Activated CD4-positive, alpha-beta T cell treated with anti-CD3 and anti-CD28 coated beads, Interleukin-2, Interleukin-6, amounts not matched to agents 100 ng/mL and 50 ng/mL, durations not matched to agents 16 hours and 8 hours (primary cell): ENCODE measurements at places on chromosomes 2 and 18.
A peak's percentile ranks its signal among the peaks of the same experiment; 100 is the strongest.

GRCh38 chr2:159227467-159227866, 59.0 kb downstream of the WDSUB1 start:
- DNase-seq, result no peak

GRCh38 chr2:15763106-15763821, 171.6 kb downstream of the DDX1 start:
- no peak for DNase-seq

DNA sequence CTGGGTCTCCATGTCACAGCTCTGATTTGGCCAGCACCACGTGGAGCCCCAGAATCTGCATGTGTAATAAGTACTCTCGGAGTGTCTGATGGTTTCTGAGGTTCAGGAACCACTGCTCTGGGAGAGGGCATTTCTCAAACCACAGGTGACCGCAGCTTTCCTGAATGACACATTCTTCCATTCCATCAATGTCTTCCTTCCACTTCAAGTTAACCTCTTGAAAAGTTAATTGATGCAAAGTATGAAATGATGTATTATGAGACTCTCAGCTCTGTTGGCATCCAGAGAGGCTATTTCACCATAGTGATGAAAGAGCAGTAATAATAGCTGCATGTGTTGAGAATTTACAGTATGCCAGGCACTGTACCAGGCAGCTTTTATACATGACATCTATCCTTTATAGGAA, 61.3 kb upstream of the CRIM1 start:
- peak; percentile 46 for DNase-seq

- peak; percentile 22 for DNase-seq
These were observed 118.0 kb upstream of the MSTN start for GRCh38 chr2:190180313-190181122.

GRCh38 chr2:127347734-127348392, 39.9 kb downstream of the MAP3K2 start:
- DNase-seq, result no peak

- no peak for DNase-seq
These were observed 107.4 kb upstream of the LRRTM4 start for GRCh38 chr2:77629539-77629938.

GRCh38 chr2:46471-47345, at the start of gene FAM110C:
Gene FAM110C (minus strand): TSS chr2:46505. CDS start chr2:46385, 120 bp downstream.
- DNase-seq, result peak; percentile 27

- DNase-seq, result no peak
These were observed 40.0 kb downstream of the BCL2L11 start for GRCh38 chr2:111160758-111161157.

- DNase-seq, result peak; percentile 30
These were observed 931.7 kb upstream of the CELF4 start for GRCh38 chr18:38497266-38497665.

GRCh38 chr2:118987886-118988285, 45.9 kb downstream of the MARCO start:
- DNase-seq, result no peak

GRCh38 chr2:150327564-150328489, 159.6 kb downstream of the RND3 start:
- DNase-seq, result no peak

GRCh38 chr2:82428251-82428650, 2030.8 kb downstream of the SUCLG1 start:
- DNase-seq, result no peak

DNA sequence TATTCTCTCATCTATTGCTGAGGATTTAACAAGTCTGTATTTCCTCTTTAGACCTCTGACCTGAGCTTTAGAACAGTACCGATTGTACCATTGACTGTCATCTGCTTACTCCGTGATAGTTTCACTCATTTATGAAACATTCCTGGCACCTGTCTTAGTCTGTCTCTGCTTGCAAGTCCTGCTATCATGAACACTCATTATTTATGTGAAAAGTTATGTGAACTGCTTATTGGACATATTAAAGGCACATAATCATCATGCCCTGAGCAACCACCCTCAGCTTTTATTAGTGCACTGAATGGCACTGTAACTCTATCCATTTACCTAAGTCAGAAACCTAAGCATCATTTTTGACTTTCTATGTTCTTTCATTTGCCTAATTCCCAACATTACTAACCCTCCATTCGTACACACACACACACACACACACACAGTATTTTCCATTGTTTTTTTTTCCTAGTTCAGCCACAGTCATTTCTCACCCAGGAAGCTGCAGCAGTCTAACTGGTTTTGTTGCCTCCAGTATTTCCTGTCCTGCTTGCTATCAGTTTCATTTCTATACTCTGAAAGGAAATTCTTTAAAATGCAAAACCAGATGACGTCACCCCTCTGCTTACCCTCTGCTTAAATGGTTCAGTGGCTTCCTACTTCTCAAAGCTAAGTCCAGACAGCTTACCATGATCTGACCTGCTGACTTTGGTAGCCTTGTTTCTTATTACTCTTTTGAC, 146.1 kb downstream of the HAUS1 start:
- DNase-seq, result peak; percentile 86

DNA sequence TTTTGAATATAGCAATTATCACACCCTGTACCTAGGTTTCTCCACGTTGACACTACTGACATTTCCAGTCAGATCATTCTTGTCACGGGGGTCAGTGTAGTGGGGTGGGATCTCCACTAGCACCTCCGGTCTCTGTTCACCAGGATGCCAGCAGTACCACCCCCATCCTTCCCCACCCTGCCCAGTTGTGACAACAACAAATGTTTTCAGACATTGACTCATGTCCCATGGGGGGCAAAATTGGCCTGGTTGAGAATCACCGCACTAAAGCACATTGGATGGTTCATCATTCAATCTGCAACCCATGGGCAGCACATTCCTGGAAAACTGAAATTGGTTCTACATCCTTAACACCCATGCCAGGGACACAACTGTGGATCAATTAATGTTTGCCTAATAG, 32.3 kb downstream of the FEZ2 start:
- DNase-seq, result no peak

DNA sequence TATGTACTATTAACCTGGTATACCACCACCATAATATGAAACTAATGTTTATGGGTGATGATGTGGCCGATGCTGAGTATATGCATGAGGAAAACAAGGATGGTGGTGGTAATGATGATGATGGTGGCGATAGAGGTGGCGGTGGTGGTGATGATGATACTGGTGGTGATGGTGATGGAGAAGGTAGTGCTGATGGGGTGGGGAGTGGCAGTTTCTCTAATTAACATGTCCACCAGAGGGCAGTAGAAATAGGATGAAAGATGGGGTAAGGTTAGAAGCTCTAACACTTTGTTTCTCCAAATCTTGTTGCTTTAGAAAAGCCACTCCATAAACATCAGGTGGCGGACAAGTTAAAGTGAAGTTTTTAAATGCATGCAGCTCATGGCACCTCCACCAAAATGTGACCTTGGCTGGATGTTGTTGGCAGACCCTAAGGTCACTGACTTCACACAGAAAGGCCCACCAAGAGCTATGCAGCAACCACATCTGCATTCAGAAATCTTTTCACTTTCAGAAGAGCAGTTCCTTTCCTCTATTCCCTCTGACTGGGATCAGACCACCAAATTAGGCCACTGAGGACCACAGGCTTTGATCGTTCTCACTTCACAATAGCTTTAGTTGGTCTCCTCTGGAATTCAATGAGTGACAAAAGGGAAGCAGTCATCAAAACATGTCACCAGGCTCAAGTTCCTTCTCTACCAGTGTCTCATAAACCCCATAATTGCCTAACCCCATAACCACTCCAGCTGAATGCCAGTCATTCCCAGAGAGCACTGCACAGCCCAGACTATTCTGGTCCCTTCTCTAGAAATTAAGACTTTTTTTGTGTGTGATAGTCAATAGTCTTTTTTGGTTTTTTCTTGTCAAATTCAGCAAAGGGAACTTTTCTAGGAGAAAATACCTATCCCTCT, 7.5 kb upstream of the BCL11A start:
- peak; percentile 57 for DNase-seq

GRCh38 chr18:5198311-5198710, 1.3 kb upstream of the AKAIN1 start:
- no peak for DNase-seq

GRCh38 chr2:96353032-96353561, 17.5 kb downstream of the NCAPH start:
- no peak for DNase-seq

GRCh38 chr18:45255197-45255890, 359.9 kb upstream of the SLC14A2 start:
- no peak for DNase-seq

DNA sequence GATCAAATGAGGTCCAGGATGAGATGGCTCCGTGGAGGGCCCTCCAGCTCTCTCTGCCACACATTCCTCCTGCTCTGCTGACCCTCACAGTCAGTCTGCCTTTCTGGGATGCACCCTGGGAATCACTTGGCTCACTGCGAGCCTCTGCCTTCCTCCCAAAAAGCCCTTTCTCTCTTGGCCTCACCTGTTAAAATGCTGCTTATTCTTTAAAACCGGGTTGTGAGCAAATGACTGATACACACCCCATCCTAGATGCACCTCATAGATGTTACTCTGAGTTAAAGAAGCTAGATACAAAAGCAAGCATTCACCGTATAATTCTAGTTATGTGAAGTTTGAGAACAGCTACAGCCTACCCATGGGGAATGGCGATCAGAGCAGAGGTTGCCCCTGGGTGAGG, 167.7 kb upstream of the MYCN start:
- DNase-seq, result no peak

DNA sequence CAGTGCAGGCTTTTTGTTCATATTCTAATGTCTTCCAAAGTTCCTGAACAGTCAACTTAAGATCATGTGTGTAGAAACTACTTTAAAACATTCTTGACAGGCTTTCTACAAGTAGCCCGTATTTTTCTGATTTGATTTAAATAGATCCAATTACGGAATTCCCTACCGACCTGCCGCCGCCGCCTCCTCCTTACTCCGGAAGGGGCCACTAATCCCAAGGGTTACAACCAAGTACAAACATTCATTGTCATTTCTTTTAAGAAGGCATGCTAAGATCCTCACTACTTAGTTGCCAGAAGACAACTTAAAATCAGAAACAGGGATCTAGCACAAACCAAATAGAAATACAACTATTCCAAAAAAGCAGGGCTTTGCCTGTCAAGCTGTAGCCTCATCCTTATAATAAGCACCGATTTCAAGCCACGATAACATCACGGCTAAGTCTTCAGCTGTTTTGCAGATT, 784 bp downstream of the WDR33 start:
- no peak for DNase-seq

DNA sequence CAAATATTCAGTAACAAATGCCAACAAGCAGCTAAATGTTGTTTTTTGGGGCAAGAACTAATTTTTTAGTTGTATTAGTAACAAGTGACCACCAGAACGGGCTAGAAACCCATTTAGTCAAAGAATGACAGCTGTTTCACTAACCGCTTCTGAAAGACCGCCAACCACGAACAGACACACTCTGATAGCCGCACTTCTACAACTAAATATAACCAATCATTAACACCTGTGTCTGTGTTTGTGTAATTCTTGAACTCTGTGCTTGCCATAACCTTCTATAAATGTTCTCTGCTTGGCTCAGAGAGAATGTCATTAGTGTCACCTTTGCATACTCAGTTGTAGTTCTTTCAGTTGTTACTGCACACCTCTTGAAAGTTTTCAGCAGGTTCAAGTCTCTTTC, 526.3 kb upstream of the LRRTM1 start:
- no peak for DNase-seq

DNA sequence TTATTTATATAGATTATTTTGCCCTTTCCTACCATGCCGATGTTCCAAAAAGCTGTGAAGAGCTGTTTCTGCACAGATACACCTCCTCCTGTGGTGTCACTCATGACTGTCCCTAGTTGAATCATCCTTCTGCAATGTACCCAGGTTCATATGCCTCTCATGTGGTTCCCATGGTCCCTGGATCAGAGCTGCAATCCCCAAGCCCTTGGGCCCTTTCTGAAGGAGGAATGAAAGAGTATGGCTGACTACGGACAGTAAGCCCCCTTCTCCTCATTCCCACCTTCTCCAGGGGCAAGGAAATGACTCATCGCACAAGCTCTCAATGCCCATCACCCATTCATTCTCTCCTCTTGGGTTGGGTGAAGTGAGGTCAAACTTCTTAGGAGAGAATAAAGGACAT, 63.9 kb upstream of the ACVR1 start:
- no peak for DNase-seq

- DNase-seq, result no peak
These were observed 42.6 kb upstream of the MAP3K20 start for GRCh38 chr2:173033084-173033483.

DNA sequence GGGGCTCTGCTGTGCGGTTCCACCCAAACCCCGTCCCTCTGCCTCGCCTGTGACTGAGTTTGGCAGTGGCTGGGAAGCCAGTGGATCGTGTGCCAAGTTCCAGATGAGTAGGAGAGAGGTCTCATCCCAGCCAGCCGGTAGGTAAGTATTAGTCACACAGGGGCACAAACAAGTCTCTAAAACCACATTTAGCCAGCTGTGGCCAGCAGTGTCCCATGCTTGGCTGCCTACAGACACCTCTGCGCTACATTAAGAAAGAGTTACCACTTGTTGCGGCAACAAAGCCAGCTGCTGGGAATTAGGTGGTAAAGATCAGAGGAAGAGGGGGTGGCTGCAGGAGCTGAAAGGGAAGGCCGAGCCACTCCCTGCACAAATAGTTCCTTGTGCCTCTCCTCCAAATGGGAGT, 81.2 kb downstream of the GATA6 start:
- no peak for DNase-seq

DNA sequence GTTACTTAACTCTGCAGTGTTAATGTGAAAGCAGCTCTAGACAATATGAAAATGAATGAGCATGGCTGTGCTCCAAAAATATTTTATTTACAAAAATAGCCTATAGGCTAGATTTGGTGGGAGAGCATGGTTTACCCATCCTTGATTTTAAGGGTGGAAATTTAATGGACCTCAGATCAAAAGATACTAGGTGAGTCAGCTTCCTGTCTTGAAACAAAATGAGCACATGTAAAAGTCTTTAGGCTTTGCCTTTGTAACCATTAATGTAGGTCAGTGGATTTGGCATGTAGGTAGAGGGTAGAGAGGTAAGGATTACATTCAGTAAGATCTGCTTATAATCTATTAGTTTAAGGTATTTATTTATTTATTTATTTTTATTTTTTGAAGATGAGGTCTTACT, 72.7 kb downstream of the GREB1L start:
- DNase-seq, result no peak

- DNase-seq, result no peak
These were observed 108.9 kb downstream of the SATB2 start for GRCh38 chr2:199348871-199349270.

- no peak for DNase-seq
These were observed 103.6 kb downstream of the TRIP12 start for GRCh38 chr2:229818230-229818629.

DNA sequence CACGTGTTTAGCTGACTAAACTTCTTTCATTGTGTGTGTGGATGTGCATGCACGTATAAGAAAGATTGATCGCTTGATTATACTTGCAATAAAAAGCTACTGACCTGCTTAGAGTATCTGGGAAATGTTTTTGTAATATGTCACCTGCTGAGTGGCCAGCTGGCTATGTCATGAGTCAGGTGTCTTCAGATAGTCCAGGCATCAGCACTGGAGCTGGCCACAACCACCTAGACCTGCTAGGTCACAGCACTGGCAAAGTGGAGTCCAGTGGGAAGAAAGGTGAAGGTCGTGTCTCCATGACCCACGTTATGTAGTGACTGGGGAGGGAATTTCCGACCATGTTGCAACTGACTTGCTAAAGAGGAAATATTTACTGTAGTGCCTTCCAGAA, 147.0 kb downstream of the ESCO1 start:
- DNase-seq, result no peak
